ENCODE measurements at places on chromosomes 2 and 18.

- no peak for DNase-seq
Observed at GRCh38 chr2:176085120-176085788, 1.5 kb upstream of the EVX2 start.

DNA sequence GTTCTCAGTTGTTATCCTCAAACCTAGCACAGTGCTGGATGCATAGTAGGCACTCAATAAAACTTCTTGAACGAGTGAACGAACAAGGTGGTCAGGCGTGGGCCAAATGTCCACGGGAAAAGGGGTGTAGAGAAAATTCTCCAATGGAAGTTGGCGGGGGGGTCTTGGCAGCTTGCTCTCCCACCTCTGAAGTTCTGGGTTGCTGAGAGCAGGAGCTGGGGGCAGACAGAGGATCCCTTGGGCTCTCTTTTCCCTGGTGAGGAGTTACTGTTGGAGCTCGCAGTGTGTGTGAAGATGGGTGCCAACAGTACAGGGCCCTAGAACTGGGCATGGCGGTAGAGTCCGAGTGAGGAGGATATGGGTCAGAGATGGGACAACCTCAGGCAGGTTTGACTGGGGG, 2.3 kb upstream of the CRYBA2 start:
- no peak for DNase-seq

DNA sequence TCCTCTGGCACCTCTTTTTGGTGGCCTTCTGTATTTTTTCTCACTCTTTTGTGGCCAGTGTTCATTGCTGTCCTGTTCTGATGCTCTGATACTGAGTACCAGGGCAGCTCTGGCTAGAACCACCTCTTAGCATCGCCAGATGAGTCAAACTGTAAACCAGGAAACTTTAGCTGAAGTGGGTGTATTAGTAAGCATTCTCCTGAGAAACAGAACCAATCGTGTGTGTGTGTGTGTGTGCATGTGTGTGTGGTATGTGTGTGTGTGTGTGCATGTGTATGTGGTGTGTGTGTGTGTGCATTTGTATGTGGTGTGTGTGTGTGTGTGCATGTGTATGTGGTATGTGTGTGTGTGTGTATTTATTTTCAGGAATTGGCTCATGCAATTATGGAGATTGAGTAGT, 166.3 kb upstream of the SKOR2 start:
- no peak for DNase-seq

GRCh38 chr2:230878599-230879188, 14.0 kb downstream of the ITM2C start:
- DNase-seq, result no peak

DNA sequence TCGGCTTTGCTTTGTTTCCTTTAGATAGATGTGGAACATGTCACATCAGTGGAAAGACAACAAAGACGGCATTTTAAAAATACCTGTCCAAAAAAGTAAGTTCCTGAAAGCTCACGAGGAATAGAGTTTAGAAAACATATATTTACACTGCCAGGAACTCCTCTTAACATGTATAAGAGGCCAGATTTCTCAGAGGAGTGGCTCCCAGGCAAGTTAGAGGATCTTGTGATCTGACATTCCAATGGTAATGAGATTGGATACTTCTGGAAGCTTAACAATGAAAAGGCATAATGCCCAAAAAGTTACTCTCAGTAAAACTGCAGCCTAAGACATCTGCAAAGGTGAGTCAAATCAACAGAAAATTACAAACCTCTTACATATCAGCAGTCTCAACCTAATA, 77.1 kb downstream of the CYRIA start:
- DNase-seq, result no peak

DNA sequence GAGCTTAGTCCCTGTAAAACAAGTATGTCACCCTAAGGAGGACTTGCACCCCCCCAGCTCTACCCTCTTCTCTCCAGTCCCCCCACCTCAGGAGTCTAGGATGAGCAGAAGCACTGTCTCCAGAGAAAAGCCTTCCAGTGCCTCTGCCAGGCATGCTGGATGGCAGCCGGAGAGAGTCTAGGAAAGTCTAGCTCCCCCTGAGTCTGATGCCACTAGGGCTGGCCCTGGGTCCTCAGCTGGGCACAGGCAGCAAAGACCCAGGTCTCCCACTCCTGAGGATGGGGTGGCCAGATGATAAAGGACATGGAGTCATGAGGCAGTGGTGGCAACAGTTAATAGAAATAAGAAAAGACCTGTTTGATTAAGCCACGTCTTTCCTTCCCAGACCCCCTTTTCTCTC, 225.6 kb downstream of the CYP26B1 start:
- DNase-seq, result no peak

GRCh38 chr18:8708670-8709069, 3.3 kb downstream of the MTCL1 start:
- DNase-seq, result no peak

DNA sequence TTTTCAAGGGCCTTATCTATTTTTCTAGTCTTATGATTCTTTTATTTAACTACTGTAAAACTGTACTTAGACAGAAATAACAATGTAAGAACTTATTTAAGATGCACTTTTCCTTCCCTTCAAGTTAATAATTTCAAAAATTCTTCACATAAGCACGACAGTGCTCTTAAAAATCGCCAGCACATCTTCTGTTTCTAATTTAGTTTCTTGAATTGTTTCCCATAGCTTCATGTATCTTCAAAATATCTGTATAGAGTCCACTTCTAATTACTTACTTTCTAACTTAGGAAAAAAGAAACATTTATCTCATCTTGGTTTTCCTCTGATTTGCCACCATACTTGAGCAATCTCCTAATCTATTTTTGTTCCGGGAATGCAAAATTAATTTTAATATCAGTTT, 196.1 kb downstream of the BABAM2 start:
- no peak for DNase-seq

GRCh38 chr2:73700131-73700611, 37.0 kb downstream of the TPRKB start:
- DNase-seq, result no peak

- DNase-seq, result no peak
Observed at GRCh38 chr2:220628252-220628651, 943.9 kb downstream of the EPHA4 start.

- DNase-seq, result no peak
Observed at GRCh38 chr18:3747176-3747973, 297.4 kb downstream of the TGIF1 start.

- no peak for DNase-seq
Observed at GRCh38 chr18:8177330-8178016, 431.8 kb upstream of the RAB12 start.

- no peak for DNase-seq
Observed at GRCh38 chr2:149164296-149164695, 125.8 kb downstream of the LYPD6B start.

- no peak for DNase-seq
Observed at GRCh38 chr18:74622072-74622471, 24.4 kb downstream of the ZNF407 start.

DNA sequence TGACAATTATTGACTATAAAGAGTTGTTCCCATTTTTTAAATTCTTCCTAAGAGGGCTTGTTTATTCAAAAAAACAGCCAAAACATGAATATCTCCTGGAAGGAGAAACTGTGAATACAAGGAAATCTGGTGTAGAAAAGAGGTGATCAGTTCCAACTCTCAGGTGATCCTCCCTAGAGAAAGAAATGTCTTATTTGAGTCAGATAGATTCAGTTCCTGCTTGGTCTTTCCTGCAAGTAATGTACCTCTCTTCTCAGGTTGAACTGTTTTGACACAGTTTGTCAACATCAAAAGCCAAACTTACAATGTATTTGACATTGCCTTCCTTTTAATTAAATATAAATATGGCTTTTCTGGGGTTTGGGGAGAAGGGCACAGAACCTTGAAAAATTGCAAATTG, 567.4 kb downstream of the ARHGAP15 start:
- DNase-seq, result no peak

DNA sequence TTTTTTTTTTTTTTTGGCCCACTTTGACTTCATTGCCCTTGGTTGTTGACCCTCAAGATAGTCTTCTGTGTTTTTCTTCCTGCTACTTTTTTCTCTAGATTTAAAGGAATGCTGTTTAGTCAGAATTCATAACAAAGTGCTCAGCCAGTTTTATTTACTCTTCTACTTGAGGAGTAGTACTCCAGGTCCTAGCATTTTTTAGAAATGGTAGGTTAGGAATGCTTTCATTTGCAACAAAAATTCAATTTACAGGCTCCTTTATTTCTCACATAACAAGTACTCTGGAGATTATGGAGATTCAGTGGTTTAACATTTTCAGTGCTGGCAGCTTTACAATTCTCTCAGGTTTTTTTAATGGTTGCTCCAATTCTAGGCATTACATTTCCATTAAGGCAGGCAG, 58.2 kb downstream of the KIAA1328 start:
- no peak for DNase-seq

GRCh38 chr2:113309655-113310387, 31.1 kb upstream of the PAX8 start:
- no peak for DNase-seq

GRCh38 chr2:105220604-105221003, 20.9 kb upstream of the GPR45 start:
- DNase-seq, result no peak

GRCh38 chr18:2847317-2848246, 776 bp downstream of the EMILIN2 start:
- no peak for DNase-seq

GRCh38 chr2:12126318-12126717, 379.9 kb downstream of the LPIN1 start:
- DNase-seq, result no peak

- no peak for DNase-seq
Observed at GRCh38 chr2:224565452-224566035, 19.6 kb downstream of the CUL3 start.

GRCh38 chr18:42038936-42039335, 83.9 kb downstream of the PIK3C3 start:
- DNase-seq, result no peak

DNA sequence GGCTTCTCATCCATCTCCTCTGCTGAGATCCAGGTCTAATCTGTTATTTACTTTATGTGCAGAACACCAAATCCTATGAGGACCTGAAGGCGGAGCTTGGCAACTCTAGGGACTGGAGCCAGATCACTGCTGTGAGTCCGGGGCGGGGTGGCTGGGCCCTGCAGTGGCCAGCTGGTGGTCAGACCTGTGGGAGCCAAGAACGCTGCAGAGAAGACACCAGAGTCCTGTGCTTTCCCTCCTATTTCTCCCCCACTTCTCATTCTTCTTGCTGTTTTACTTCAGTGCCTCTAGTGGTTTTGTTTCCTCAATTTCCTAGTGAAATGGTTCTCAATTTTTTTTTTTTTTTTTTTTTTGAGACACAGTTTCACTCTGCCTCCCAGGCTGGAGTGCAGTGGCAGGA, 19.7 kb downstream of the VIL1 start:
- DNase-seq, result no peak

GRCh38 chr2:85584857-85585780, 888 bp downstream of the VAMP5 start:
- no peak for DNase-seq

DNA sequence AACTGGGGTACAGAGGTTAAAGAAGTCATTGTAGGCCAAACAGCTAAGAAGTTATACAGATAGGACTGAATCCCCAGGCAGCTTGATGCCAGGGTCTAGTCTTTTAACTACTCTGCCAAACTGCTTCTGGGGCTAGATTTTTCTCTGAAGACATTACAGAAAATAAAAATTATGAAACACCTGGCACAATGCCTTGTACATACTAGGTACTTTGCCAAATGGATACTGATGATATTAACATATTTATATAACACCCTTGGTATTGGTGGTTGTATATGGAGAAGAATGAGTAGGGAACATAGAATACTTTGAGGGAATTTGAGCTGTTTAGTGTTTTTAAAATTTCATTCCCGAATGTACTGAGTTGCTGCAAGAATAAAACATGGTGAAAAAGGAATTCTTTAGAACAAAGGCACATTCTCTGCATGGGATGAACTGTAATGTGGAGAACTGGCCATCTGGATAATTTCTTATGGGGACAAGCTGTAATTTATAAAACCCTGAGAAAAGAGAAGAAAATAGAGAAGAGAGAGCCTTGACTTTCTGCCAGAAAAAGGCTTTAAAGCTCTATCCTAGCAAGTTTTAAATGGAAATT, 210.9 kb upstream of the TMEM200C start:
- no peak for DNase-seq

- no peak for DNase-seq
Observed at GRCh38 chr18:78561757-78562510, 417.7 kb upstream of the SALL3 start.

DNA sequence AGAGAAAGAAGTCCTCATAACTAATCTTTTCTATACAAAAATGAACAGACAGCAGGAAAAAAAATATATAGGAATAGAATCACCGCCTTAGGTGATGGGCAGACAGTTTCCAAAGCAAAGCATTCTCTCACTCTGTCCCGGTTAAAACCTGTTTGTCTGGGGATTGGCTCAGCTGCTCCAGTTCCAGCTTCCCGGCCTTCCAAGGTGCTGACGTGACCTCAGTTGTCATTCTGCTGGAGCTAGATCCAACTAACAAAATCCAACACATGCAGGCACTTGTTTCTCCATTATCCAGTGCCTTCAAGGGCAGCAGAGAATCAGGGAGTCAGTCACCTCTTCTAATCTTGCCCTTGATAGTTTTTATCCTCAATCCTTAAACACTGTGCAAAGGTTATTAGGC, 52.8 kb downstream of the IKZF2 start:
- DNase-seq, result no peak

DNA sequence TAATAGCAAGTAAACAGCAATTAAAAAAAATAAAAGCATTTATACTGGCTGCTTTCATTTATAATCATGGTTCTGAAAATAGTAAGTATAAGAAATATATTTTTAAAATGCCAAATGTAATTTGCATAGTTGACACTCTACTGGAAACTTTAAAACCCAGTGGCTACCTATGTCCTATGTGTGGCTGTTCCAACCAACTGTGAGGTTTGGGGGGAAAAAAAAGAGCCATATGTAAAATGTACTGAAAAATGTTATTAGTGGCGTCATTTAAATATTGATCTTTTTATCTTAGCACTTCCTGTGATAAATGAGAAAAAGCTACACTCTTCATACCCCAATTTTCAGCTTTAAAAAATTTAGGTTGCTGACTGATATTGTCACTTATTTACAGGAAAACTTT, 270.7 kb downstream of the TCF4 start:
- no peak for DNase-seq

GRCh38 chr2:58032016-58032763, 14.4 kb upstream of the VRK2 start:
- no peak for DNase-seq

DNA sequence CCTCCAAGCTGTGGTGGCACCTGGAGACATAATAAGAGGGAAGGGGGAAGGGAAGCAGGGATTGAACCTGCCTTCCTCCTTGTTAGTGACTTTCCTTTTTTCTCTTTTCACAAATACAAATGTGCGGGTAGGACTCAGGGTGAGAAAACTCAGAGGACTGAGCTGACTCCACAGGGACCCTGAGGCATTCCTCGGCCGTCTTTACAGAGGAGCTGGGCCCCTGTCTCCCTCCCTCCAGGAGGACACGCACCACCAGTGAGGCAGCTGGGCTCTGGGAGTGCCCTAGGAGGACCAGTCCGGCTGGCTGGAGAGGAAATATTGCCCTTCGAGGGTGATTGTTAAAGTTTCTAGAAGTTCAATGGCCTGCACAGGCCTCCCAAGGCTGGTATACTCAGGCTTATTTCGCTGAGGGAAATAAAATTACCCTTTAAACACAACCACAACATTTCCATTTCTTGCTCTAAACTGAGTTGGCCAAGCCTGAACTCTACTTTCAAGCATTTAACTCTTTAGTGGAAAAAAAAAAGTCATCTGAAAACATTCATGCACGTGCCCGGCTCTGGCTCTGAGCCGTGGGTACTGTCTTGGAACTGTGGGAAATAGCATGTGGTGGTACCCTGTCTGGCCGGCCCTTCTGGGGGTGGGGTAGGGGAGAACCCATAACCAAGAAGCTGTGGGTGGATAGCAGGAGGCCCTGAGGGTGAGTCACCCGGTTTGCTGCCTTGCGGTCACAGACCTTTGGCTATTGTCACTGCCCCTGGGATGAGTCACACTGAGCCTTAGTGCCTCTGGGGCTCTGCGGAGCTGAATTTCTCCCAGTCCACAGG, 116.0 kb downstream of the COPS8 start:
- DNase-seq, result no peak

Data from stimulated activated CD4-positive, alpha-beta T cell treated with anti-CD3 and anti-CD28 coated beads, TNF-alpha, amount 100 ng/mL, for 1 hour (primary cell).